ENCODE measurements at places on chromosomes 2 and 18. TPM values are rescaled to one million over a fixed set of nuclear protein-coding genes. Genes with fewer than 3 reads are reported as not detected.

GRCh38 chr2:152127628-152128027 lies 28.8 kb upstream of the CACNB4 start:
- H3K4me3 ChIP-seq, result no peak overlapping the region
- H3K4me1 ChIP-seq, result no peaks in the 10 kb centered on the region
- peaks cover 7% of the 10 kb centered on the region for H3K36me3 ChIP-seq

GRCh38 chr2:169406891-169407290 lies 44.6 kb upstream of the LRP2 start:
- H3K27ac ChIP-seq, result no peak overlapping the region
- no peak for DNase-seq

GRCh38 chr2:233089851-233090250 lies 29.7 kb downstream of the INPP5D start:
- H3K4me3 ChIP-seq, result no peak overlapping the region
- H3K36me3 ChIP-seq, result peaks cover 30% of the 10 kb centered on the region
- DNase-seq, result no peak
- no peaks in the 10 kb centered on the region for H3K27me3 ChIP-seq

- no peaks in the 10 kb centered on the region for H3K27me3 ChIP-seq
- DNase-seq, result no peak
- no peak overlapping the region for H3K4me3 ChIP-seq
- no peaks in the 10 kb centered on the region for H3K36me3 ChIP-seq
- H3K27ac ChIP-seq, result no peak overlapping the region
- H3K4me1 ChIP-seq, result peaks cover 8% of the 10 kb centered on the region
These were observed 156.1 kb upstream of the ID2 start for GRCh38 chr2:8525582-8526402.

DNA sequence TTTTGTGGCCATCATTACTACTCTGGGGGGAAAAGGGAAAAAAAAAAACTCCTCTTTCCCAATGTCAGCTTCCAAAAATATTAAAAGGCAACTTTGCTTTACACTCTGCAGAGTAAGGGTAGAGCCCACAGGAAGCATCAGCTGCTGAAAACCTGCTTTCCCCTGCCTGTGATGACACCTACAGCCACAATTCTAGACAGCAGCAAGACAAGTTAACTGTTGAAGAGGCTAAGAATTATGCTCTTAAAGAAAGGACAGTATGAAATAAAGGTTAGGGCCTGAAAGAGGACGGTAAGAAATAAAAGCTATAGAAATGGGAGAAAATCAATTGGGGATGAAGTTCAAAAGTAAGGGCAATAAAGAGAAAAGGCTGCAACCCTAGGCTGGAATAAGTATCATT lies 3.0 kb downstream of the PDE11A start:
- no peak for DNase-seq
- H3K27ac ChIP-seq, result no peak overlapping the region
- H3K27me3 ChIP-seq, result no peaks in the 10 kb centered on the region
- H3K36me3 ChIP-seq, result no peaks in the 10 kb centered on the region
- no peak overlapping the region for H3K4me3 ChIP-seq

NEU2 gene
- not detected for total RNA-seq

All from naive thymus-derived CD4-positive, alpha-beta T cell (primary cell).